Sigmoid colon (tissue), 7 donors: ENCODE measurements at places on chromosomes 6 and 20. TPM values are rescaled to one million over a fixed set of nuclear protein-coding genes. Genes with fewer than 3 reads are reported as not detected.

DNA sequence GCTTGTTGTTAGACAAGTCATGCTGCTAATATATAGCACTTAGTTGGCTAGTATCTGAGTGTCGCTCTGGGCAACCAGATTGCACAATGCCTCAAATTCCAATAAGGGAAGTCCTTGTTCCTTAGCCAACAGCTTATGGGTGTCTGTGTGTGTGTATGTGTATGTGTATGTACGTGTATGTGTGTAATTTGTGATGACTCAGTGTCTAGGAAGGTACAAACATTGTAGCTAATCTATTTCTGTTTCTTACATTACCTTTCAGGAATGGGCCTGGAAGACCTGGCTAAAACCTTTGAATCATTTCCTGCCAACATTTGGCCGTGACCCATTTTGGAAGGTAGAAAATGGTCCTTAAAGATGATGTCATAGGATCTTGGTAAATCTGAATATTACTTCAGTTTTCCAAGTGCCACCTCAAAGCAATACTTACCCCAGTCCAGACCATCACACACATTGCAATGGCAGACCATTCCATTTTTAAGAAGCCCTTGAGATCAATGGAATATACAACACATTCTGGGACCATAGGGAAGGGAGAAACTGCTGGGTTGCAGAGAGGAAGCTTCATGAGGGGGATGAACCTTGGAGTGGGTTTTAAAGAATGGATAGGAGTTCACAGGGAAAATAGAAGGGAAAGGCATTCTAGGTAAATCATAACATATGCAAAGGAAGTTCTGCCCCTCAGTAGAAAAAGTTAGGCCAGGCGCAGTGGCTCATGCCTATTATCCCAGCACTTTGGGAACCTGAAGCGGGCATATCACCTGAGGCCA lies 25.1 kb downstream of the NEDD9 start:
- DNase-seq = peak; percentile 79

- DNase-seq = no peak
Observed at GRCh38 chr6:13980534-13980933, 55.8 kb downstream of the RNF182 start.

SIRPB1 gene
- total RNA-seq = 0.36 TPM

GRCh38 chr6:77986380-77987034 lies 333.7 kb downstream of the MEI4 start:
- DNase-seq = no peak

GRCh38 chr6:47234266-47234933 lies 75.3 kb downstream of the TNFRSF21 start:
- DNase-seq = no peak

PDCD2 gene
- 72.1 TPM for total RNA-seq

GPX5 gene
- total RNA-seq = not detected

- no peak for DNase-seq
Observed at GRCh38 chr6:69918813-69919475, 52.6 kb downstream of the COL19A1 start.

DNA sequence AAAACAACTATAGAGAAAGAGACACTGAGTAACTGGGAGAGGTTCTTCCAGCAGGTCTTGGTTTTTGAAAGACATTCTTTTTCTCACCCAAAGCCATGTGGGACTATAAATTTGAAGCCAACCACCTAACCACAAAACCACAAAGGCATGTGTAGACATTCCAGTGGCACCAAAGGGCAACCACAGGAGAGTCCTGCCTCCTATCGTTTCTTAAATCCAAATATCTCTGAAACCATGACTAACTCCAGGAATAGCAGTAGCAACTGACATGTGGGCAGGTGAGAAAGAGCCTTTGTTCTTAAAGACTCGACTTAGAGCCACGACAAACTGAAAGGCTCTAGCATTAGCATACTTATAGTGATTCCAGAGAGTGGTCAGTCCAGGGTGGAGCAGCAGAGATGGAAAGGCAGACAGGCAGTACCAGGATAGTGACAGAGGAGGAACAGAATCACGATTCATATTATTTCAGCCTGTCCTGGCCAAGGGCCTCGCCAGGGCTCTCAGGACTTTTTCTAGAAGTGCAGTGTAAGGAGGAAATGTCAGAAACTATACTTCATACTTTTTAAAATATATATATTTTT lies 9.4 kb upstream of the COL9A1 start:
- DNase-seq = no peak

GRCh38 chr6:162637317-162637716 lies 90.2 kb downstream of the PRKN start:
- no peak for DNase-seq

GRCh38 chr6:39224523-39225182 lies 4.6 kb downstream of the KCNK5 start:
- no peak for DNase-seq

- DNase-seq = no peak
Observed at GRCh38 chr20:47073766-47074475, 179.3 kb downstream of the EYA2 start.

GRCh38 chr6:70954750-70955149 lies 2.1 kb downstream of the B3GAT2 start:
- no peak for DNase-seq

DNA sequence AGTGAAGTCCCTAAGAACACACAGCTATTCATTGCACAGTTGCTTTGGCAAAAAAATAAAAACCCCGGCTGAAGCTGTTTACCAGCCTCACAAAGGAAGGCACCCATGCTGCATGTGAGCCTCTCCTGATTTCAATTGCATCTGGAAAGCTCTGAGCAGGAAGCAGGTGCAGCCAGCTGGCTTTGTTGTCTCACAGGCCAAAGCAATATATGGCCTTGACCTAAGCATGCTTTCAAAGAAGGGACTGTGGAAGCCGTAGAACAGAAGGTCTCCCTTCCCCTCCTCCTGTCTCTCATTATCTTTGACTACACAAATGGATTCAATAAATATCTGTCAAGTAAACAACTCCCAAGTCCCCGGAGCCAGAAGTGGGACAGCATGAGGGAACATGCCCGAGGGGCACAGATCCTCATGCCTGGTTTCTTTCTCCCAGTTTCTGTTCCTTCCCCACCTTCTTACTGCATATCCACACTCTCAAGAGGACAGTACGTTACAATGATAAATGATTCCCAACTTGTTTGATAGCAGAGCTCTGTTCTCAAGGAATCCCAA lies 57.2 kb upstream of the PCSK2 start:
- DNase-seq = no peak

DNA sequence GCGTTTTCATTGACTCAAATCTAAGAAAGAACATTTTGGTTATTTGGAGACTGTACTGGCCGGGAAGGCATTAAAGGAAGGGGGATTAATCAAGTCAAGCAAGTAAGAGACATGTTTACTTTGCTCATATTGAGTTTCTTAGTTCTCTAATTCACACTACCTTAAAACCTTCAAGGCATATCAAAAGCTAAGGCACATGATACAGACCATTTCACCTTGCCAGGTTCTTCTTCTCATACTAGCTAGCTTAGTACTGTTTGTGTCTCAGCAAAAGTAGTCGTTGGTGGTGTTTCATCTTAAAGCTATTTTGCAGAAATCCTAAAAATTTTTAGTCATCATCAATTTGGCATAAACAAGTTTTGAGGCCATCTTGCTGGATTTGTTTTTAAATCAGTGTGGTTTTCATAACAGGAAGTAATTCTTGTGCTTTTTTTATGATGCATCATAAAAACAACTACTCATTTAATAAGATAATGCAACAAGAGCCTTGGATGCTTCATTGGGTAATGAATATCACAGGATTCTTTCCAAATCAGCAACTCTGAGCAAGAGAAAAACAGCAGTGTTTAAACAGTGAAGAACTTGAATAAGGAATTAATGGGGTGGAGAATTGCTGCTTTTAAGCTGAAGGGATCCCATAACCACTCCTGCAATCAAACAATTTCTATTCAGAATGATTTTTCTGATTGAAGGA lies 425.3 kb downstream of the EPM2A start:
- no peak for DNase-seq

DNA sequence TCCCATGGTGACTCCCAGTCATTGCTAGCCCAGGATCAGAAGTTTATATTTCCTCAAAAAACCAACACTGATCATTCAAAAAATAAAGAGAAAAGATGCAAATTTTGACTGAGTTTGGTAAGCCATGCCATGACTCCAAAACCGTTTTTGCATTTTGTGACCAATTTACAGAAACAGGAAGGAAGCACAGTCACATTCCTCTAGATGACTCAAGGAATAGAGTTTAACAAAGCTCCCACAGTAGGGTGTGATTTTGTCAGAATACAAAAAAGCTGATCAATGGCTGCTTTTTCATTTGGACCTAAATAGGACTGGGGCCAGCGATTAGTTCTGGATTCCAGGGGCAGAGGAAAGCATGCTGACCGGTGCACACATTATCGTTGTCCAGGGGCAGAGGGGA lies 179.4 kb upstream of the AFDN start:
- DNase-seq = no peak

GRCh38 chr6:109579361-109579760 lies 96.3 kb upstream of the ZBTB24 start:
- DNase-seq = no peak
